ENCODE measurements at places on chromosomes 1 and 21. TPM values are rescaled to one million over a fixed set of nuclear protein-coding genes. Genes with fewer than 3 reads are reported as not detected.

MSH4 gene
- 0.17 TPM for total RNA-seq

KHDC4 gene
- 21.4 TPM for total RNA-seq

DNASE2B gene
- total RNA-seq = not detected

CD5L gene
- total RNA-seq = not detected

ILDR2 gene
- total RNA-seq = under 0.01 TPM

ARV1 gene
- total RNA-seq = 10.4 TPM

CACHD1 gene
- total RNA-seq = 3.8 TPM

ZSWIM5 gene
- total RNA-seq = 10.1 TPM

GLIS1 gene
- not detected for total RNA-seq

OR14K1 gene
- total RNA-seq = 0.11 TPM

TMEM79 gene
- 0.54 TPM for total RNA-seq

CYP4A11 gene
- total RNA-seq = not detected

FALEC gene
- not detected for total RNA-seq

GBP1 gene
- total RNA-seq = 3.4 TPM

KCNE1 gene
- total RNA-seq = 0.26 TPM

CD247 gene
- total RNA-seq = not detected

HYI gene
- 82.0 TPM for total RNA-seq

CSMD2 gene
- total RNA-seq = under 0.01 TPM

RERE gene
- 52.9 TPM for total RNA-seq

WDR64 gene
- under 0.01 TPM for total RNA-seq
